ENCODE measurements at places on chromosomes 2 and 18.
A peak's percentile ranks its signal among the peaks of the same experiment; 100 is the strongest.

GRCh38 chr2:227717687-227718567 is at the start of gene SLC19A3:
Gene SLC19A3 (minus strand): TSS chr2:227718028. CDS start chr2:227702318, 15,710 bp downstream.
- DNase-seq: peak; percentile 50

- DNase-seq: no peak
Measured at GRCh38 chr2:129689653-129690448, 289.6 kb upstream of the RAB6C start.

- no peak for DNase-seq
Measured at GRCh38 chr2:24842081-24843050, 49.1 kb downstream of the CENPO start.

GRCh38 chr18:27869735-27870134 is 307.2 kb downstream of the CDH2 start:
- no peak for DNase-seq

DNA sequence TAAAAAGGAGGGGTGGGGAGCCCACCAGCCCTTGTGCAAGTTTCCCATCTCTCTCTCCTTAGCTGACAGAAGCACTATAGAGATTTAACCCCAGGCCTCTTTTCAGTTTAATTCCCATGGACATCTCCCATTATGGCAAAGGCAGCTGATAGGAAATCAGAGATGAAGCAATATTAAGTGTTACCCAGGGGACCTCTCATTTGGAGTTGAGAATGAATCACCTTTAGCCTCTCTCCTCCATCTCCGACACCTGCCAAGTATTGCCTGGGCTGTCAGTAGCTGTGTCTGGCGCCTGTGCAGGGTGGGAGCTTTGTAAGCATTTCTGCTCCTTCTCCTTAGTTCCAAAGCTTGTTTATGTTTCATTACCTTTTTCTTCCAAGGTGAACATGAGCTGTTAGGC is 109.0 kb downstream of the AQP4 start:
- no peak for DNase-seq

DNA sequence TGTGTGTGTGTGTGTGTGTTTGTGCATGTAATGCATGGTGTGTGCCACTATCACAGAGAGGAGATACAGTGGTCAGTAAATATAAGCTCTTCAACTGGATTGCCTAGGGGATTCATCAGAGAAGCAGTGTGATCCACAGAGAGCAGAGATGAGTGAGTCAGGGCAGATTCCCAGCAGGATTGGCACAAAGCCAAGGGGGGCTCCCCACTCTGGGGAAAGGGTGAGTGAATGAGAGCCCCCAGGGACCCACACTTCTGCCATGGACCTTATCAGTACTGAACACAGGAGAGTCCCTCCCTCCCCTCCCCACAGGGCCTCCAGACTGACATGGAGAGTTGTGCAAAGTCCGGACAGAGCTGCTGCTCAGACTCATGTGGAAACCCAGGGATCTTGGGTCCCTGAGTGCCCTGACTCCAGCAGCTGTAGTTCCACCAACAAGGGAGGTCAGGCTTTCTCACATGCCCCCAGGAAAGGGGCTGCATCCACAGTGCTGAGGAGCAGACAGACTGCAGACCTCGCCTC is 748.8 kb downstream of the NR4A2 start:
- DNase-seq: no peak

- peak; percentile 15 for DNase-seq
Measured at GRCh38 chr2:68292108-68292710, 27.5 kb downstream of the CNRIP1 start.

DNA sequence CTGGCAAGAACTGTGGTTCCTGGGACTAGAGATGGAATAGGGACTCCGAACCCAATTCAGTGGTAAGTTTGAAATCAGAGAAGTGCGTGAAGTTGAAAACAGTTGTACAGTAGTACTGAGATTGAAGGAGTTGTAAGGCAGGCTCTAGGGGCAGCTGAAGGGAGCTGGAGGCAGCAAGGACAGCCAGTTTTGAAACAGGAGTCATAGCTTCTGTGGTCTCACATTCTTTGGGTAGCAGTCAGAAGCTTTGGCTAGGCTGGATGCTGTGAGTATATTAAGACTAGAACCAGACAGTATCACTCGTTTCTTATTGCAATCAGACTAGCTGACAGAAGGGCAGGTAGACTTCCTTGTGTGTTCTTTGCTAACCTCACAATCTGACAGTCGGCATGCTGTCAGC is 64.5 kb upstream of the ADAM23 start:
- peak; percentile 5 for DNase-seq

- DNase-seq: peak; percentile 79
Measured at GRCh38 chr18:41121116-41121826, 833.8 kb upstream of the PIK3C3 start.

Data from fibroblast of skin of back (primary cell).